ENCODE measurements at places on chromosomes 1 and 21.

GRCh38 chr1:179547021-179547535 lies 28.7 kb downstream of the NPHS2 start:
- no peak for DNase-seq

DNA sequence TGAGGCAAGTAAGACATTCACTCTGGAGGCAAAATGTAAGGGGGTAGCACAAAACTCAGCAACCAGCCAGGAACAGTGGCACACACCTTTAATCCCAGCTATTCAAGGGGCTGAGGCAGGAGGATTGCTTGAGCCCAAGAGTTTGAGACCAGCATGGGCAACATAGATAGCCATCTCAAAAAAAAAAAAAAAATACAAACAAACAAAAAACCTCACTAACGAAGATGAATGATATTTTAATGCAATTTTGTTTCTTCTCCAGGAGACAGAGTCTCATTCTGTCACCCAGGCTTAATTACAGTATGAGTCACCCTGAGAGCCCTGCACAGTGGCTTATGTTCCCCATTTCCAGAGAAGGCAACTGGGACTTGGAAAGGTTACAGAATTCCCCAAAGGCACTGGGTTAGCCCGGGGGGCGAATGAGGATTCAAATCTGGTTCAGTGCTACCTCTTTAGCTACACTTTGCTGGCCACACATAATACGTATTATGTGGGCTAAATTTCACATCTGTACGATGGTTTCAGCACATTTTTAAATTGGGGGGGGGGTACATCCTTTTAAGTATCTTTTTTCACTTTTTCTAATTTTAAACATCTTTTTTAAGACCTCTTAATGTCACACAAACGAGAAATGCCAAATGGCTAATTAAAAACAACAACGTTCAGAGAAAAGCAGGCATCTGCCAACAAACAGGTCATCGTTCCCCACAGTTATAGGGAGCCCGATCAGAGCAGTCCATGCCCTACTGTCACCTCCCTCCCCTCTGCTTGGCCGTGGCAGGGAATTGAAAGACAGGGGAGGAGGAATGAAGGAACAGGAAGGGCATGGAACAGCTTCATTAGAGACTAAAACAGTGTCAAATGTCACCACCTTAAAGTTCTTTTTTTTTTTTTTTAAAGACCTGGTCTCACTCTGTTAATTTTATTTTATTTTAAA lies 3.5 kb downstream of the CELA2A start:
- DNase-seq, result no peak

- DNase-seq, result no peak
Measured at GRCh38 chr1:92480200-92480812, 6.4 kb downstream of the GFI1 start.

GRCh38 chr1:168607872-168608428 lies 31.5 kb downstream of the XCL1 start:
- no peak for DNase-seq

DNA sequence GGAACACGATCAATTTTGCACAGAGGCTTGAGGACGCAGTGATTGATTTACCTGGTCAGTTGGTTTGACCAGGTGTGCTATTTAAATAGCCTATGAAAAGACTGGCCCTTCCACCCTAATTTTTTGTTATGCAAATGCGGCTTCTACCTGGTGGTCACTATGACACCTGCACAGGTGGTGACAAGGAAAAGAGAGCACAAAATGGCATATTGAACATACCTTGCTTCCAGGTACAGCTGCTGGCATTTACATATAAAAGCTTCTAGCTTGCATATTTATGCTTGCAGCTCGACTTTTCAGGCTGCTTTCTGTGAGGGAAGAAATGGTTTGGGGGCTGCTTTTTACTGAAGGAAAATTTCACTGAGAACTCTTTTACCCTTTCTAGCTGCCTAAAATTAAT lies 15.3 kb upstream of the FMO4 start:
- no peak for DNase-seq

- DNase-seq, result no peak
Measured at GRCh38 chr1:55131801-55132200, 83.4 kb downstream of the USP24 start.

DNA sequence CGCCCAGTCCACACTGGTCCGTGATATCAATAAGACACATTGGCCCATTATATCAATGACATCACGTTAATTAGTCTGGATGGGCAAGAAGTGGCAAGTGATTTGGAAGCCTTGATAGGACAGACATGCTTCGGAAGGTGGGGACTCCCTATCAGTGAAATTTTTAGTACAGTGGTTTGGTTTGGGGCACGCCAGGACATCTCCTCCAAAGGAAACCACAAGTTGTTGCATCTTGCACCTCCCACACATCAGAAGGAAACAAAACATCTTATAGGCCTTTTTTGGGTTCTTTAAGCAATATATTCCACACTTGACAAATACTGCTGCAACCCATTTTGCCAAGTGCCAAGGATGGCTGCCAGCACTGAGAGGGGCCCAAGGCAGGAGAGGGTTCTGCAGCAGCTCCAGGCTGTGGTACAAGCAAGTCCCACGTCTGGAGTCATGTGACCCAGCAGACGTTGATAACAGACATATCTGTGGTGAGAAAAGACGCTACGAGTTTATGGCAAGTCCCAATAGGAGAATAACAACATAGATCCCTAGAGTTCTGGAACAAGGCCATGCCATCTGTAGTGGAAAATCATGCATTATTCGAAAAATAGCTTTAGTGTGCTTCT lies 95.3 kb upstream of the DISP3 start:
- peak; percentile 13 for DNase-seq

DNA sequence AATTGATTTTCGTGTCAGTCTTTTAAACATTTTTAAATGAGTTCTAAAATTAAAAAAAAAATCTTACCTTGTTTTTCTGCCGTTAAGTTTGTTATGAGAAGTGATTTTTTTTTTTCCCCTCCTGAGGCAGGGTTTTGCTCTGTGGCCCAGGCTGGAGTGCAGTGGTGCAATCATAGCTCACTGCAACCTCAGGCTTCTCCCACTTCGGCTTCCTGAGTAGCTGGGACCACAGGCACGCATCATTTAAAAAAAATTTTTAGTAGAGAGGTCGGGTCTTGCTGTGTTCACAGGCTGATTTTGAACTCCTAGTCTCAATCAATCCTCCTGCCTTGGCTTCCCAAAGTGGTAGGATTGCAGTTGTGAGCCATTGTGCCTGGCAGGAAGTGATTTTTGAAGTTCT lies 41.1 kb downstream of the MTR start:
- no peak for DNase-seq

- no peak for DNase-seq
Measured at GRCh38 chr21:20343186-20343585, 655.0 kb upstream of the NCAM2 start.

GRCh38 chr1:202047977-202048376 lies 37.6 kb downstream of the ELF3 start:
- no peak for DNase-seq

DNA sequence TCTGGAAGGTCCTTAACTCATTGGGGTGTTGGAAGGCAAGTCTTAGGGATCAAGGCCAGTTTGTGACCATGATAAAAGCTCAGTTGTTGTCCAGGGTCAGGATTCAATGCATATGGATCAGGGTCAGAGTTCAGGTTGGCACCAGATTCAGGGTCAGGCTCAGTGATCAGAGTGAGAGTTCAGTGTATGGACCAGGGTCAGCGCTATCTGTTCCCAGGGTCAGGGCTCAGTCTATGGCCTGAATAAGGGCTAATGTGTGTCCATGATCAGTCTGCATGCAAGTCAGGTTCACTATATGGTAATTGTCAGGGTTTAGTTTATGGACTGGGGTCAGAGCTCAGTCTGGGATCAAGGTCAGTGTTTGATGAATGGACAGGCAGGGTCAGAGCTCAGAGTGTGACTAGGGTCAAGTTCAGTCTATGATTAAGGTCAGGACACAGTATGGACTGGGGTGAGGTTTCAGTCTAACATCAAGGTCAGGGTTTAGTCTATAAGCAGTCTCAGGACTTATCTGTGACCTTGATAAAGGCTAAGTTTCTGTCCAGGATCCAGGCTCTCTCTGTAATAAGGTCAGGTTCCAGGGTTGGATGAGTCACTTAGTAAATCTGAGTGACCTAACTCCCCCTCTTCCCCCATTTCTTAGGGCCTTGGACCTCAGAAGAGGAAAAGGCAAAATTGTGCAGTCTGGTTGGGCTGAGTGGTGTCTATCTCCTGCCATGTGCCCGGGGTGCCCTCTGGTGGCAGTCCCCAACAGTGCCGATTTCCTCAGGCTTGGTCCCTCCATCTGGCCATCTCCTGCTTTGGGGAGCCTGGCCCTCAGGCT lies 23.8 kb downstream of the KNCN start:
- peak; percentile 34 for DNase-seq

GRCh38 chr21:29221253-29221744 lies 77.4 kb upstream of the BACH1 start:
- DNase-seq, result no peak

GRCh38 chr1:36095760-36096405 lies 7.2 kb downstream of the ADPRS start:
- no peak for DNase-seq

- no peak for DNase-seq
Measured at GRCh38 chr1:114116086-114116485, 37.6 kb downstream of the SYT6 start.

- DNase-seq, result no peak
Measured at GRCh38 chr1:26171084-26172072, at the start of gene ZNF593OS. TSS of gene ZNF593OS (minus strand) at chr1:26171832. CDS start at chr1:26171661, 171 bp downstream.

GRCh38 chr1:43366601-43367025 lies 1.2 kb downstream of the ELOVL1 start:
- DNase-seq, result no peak

- DNase-seq, result no peak
Measured at GRCh38 chr1:207832796-207833195, 78.1 kb downstream of the CD34 start.

DNA sequence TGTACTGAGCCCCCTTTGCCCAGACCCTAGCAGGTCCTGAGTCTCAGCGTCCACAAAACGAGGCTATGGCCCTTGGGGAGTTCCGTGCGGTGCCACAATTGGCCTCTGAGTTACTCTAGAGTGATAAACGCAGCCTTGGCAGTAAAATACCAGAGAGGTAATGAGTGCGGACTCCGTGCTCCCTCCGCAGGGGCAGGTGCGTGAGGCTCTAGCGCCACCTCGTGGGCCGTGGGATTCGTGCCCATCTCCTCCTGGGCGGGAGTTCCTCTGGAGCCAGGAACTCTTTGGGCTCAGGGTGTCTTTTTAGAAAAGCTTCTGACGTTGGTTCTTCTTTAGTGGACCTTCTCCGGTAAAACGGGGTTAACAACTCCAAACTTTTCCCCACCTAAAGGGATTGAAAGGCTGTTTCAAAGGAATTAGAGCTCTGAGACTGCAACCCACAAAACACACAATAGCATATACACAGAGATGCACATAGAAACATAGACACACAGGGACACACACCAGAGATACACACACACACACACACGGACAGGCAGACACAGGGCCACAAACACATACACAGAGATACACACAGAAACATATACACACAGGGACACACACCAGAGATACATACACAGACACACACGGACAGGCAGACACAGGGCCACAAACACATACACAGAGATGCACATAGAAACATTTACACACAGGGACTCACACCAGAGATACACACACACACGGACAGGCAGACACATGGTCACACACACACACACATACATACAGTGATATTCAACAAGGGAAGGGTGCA lies 99.4 kb downstream of the KCNJ15 start:
- DNase-seq, result peak; percentile 40

DNA sequence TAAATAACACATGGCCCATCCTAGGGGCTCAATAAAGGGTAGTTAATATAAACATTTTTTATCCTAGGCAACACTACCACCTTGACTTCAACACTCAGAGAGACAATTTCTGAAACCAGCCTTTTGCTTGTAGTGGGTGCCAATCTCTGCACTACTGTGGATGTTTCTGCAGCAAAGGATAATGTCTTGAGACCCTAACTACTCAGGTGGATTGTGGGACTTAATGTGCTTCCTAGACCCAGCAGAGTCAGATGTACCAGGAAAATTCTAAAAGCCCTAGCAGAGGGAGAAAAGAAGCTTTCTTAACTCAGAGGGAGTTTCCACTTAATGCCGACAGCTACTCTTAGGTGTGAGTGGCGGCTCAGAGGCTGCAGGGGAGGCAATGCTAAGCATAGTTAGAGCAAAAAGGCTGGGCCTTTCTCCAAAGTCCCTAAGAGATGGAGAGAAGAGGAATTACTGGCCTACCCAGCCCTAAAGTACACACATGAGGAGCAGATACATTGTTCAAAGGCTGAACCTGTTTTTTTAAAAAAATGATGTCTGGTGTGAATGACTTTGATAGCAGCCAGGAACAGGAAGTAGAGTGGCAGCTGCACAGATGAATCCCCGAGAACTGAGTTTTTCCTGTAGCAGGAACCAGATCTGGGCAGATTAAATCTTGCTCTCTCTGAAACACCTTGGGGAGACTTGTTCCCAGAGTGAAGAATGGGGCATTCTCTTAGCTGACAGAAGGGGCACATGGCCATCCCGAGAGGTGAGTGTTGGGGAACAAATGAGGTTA lies 33.5 kb upstream of the ABCD3 start:
- peak; percentile 51 for DNase-seq

- no peak for DNase-seq
Measured at GRCh38 chr1:99749504-99750347, 16.7 kb downstream of the FRRS1 start.

DNA sequence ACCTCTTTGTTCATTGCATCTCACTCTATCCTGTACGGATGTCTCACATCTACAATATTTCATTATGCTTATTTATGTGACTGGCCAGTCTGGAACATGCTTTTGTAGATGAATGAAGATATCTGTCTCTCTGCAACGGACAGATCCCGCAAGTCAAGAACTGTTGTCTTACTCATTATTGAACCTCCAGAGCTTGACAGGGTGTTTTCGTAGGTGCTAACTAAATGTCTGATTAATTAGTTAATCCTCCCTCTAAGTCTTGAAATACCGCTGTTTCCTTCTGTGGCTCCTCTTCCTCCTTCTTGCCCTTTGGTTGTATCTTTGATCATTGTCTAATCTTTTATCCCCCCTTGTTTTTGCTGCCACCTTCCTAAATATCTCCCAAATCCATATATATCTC lies 3.2 kb upstream of the C1orf162 start:
- DNase-seq, result no peak

DNA sequence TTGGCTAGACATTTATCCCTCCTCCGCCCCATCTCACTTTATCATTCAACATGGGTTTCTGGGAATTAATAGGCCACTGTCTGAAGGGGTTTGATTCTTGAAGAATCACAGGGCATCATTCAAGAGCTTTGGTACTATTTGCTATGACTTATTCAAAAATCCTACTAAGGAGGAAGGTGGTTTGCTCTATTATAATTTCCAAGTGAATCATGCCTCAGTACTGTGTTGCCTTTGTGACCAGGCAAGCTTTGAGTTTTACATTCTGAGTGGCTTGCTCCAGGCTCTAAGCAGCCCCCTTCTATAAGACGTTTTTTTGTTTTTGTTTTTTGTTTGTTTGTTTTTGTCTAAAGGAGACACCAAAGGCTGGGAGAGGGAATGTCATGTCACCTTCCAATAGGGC lies 2.6 kb downstream of the C1orf21 start:
- DNase-seq, result no peak

GRCh38 chr1:46459315-46459714 lies 30.3 kb upstream of the DMBX1 start:
- DNase-seq, result no peak

- DNase-seq, result peak; percentile 58
Measured at GRCh38 chr1:52368383-52369172, 2.6 kb upstream of the CC2D1B start.
